Activated CD4-positive, alpha-beta memory T cell treated with anti-CD3 and anti-CD28 coated beads for 36 hours (primary cell): ENCODE measurements at places on chromosomes 2 and 18. TPM values are rescaled to one million over a fixed set of nuclear protein-coding genes. Genes with fewer than 3 reads are reported as not detected.

The DNAJC27 gene
- 5.5 TPM for total RNA-seq

The SCYGR4 gene
- total RNA-seq: not detected

The CDK15 gene
- not detected for total RNA-seq

The PSMA8 gene
- total RNA-seq: 1.3 TPM

The MEP1B gene
- 0.10 TPM for total RNA-seq

The MARCHF4 gene
- not detected for total RNA-seq

The PROM2 gene
- 0.48 TPM for total RNA-seq
